Activated CD4-positive, alpha-beta T cell treated with anti-CD3 and anti-CD28 coated beads for 24 hours (primary cell): ENCODE measurements at places on chromosomes 1 and 21.

DNA sequence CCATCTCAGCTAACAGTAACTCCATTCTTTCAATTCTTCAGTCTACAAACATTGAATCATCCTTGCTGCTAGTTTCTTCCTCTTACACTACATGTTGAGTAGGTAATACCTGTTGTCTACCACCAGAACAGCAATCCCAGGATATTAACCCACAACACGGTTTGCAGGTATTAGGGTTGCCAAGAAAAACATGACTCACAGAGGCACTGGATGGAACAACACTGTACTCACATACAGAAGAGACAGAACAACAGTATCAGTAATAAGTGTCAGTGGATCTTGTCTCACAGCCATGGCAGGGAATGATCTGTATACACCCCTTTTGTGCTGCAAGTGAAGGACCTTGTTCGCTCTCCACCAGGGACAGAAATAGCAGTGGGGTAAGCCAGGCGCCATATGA, 212.1 kb downstream of the GPR52 start:
- DNase-seq, result no peak

DNA sequence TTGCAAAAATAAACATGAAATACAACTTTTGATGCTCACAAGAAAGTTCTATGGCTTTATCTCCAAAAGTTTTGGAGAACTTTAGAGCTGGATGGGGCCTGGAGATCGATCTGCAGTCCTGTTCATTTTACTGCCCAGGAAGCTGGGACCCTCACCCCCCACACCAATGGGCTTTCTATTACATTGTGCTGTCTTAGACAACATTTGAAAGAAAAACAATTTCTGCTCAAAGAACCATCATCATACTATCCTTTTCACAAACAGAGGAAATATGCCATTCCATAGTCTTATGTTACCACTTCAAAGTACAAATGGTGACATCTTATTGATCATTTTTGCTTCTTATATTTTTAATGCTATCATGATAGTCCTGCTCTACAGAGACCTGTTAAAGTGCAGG, 2.0 kb upstream of the HNRNPU start:
- DNase-seq, result no peak

- no peak for DNase-seq
Measured at GRCh38 chr1:11594222-11594621, 60.0 kb downstream of the FBXO2 start.

DNA sequence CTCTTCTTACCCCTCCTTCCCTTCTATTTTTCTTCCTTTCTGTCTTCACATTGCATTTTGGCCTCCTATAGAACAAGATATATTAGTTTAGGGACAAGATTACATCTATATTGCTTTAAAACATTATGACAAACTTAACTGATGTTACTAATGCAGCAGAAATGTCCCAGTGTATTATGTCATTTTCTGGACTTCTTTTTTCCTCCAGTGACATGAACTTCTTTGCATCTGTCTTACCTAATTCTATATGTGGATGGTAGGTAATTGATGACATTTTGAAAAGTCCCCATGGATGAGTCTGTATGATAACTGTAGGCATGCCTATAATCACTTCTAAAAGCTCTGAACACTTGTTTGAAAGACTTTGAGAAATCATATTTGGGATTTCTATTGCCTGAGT, 89.5 kb downstream of the FNBP1L start:
- DNase-seq, result no peak

GRCh38 chr1:155061381-155062150, 2.0 kb upstream of the EFNA4 start:
- DNase-seq, result peak; percentile 98

DNA sequence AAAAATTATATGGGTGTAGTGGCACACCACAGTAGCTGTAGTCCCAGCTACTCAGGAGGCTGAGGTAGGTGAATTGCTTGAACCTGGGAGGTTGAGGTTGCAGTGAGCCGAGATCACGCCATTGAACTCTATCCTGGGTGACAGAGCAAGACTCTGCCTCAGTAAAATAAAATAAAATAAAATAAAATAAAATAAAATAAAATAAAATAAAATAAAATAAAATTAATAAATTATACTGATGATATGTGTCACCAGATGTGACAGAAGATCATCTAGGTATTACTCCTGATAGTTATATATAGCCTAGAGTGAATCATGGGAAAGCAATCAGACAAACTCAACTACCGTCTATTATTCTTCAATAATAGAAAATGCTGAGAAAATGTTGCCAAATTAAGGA, 972.5 kb downstream of the MRPL39 start:
- DNase-seq, result no peak

DNA sequence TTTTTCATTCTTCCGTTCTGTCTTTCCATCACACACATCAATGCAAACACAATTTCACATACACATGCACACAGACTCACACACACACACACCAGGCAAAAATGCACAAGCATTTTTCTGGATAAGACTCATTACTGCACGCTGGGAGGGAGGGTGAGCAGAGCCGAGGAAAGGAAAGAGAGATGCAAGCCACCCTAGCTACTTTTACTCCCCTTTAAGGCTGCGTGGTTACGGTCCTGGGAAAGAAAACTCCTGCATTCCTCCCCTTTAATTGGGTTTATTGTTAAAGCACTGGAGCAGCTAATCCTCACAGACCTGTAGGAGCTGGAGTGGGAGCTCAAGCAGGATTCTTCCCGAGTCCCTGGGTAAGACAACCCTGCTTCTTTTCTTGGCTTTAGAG, at the start of gene CAMK1G:
Gene CAMK1G (plus strand): TSS at position 307 of the 400 bp plus-strand sequence. CDS start 11,270 bp downstream, outside the sequence.
- DNase-seq, result no peak

DNA sequence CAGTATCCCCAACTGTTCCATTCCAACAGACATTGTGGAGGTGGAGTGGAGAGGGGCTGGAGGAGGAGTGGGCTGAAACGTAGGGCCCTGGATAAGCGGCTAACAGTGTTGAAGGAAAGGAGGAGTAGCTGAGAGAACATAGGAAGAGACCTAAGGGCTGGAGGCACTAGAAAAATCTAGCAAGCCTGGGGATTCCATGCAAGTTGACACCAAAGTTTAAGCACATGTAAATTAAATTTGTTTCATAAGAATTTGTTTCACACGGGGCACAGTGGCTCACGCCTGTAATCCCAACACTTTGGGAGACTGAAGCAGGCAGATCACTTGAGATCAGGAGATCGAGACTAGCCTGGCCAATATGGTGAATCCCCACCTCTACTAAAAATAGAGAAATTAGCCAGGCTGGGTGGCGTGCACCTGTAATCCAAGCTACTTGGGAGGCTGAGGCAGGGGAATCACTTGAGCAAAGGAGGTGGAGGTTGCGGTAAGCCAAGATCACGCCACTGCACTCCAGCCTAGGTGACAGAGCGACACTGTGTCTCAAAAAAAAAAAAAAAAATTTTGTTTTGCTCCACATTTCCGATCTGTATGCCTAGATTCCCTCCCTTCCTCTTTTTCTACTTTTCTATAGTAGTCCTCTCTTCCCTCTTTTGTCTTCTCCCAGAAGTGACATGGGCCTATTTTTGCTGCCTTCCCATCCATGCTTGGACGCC, 530 bp upstream of the CD244 start:
- DNase-seq, result no peak

DNA sequence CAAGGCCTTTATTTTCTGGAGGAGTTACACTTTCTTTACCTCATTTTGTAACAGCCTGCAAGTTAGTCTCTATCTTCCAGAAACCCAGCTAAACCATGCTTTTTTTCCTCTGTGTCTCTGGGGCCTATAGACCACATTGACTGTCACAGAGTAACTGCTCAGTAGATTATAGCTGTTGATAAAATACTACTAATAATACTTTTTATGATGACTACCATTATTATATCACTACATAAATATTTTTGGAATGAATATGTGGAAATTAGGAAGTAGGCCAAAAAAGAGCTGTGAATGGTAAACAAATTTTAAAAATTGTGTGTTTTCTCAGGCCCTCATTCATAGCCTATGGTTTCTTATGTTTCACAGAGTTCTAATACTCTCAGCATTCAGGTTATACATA, 233.1 kb upstream of the USP24 start:
- no peak for DNase-seq

- no peak for DNase-seq
Measured at GRCh38 chr1:205142102-205142469, 20.3 kb upstream of the RBBP5 start.

GRCh38 chr1:225651376-225651871, 1.5 kb downstream of the ENAH start:
- DNase-seq, result no peak

DNA sequence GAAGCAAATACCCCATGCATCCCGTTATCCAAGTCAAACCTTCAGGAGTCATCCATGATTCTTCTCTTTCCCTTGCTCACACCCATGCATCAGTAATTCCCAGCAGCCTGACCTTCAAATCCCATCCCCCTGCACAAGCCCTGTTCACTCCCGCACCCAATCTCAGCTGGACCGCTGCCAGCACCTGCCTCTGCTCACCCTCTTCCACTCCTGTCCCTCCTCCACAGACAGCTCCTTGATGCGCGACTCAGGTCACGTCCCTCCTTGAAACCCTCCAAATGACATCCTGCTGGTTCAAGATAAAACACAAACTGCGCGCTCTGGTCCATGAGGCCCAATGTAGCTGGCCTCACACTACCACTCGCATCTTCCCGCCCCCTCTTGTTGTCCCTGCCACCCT, 43.4 kb upstream of the MPZL1 start:
- no peak for DNase-seq

DNA sequence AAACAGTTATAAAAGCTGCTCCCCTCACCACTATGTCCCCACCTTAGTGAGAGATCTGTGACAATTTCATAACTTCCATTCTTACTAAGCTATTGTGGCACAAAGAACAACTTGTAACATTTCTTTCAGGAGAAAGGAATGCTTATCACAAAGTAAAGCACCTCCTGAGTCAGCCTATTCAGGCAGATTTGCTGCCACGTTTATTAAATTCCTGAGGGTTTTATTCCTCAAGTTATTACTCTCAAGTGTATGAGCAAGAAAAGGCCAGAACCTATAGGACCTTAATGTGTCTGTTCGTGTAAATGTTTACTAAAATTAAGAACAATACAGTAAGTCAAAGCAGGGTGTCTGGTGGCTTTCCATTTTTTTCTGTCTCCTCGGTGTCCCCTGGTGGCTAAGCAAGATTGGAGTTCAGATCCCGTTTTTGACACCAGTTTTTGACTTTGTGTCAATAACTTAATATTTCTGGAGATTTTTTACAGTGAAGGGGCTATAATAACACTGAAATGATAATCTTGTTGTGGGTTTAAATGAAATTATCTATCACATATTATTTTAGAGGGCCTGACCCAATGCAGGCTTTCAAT, 1539.6 kb downstream of the BRINP3 start:
- no peak for DNase-seq

DNA sequence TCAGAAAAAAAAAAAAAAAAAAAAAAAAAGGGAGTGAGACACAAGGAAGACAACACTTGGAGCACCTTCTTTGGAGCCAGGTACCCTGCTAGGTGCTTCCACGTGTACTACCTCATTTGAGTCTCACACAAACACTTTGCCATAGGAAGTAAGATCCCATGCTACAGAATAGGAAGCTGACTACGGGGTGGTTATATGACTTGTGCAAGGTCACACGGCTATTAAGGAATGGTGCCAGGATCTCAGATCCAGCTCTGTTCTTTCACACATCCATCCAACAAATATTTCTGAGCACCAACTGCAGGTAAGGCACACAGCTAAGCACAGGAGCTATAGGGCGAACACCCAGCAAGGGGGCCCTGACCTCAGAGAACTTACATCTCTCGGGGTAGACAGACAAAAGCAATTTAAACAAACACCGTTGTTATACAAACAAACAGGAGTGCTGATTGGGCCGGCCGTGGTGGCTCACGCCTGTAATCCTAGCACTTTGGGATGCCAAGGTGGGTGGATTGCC, 22.4 kb downstream of the PTAFR start:
- DNase-seq, result no peak

DNA sequence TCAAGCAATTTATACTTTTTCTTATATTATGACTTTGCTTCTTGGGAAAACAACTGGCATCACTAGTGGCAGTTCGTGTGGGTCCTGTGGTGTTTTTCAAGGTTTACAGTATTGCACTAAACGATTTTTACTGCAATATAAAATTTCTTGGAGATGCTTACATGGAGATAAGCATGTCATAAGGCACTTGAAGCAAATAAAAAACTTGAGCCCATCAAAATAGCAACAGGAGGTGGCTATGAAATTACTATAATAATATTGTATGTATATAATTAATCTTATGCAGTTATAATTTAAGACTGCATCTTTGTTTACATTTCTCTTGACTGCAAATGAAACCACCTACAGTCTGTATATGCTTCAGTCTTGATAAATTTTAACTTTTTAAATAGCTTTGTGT, 29.3 kb upstream of the CHAF1B start:
- no peak for DNase-seq

- no peak for DNase-seq
Measured at GRCh38 chr1:156697481-156697880, 7.9 kb downstream of the CRABP2 start.

DNA sequence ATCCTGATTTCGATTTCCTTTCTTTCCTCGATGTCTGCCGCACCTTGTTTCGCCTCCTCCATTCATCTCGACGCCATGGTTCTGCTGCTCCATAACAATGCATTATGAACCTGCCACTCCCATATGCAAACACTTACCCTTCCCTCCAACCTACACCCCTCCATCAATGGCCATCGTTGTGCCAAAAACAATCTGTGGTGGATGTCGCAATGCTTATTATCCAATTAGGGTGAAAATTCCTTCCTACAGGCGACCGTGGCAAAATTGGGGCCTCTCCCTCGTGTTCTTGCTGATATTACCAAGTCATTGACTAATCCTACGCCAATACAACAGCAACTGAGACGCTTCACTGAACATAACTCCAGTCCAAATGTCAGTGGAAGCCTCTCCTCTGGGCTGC, 40.3 kb downstream of the CLEC20A start:
- DNase-seq, result no peak

DNA sequence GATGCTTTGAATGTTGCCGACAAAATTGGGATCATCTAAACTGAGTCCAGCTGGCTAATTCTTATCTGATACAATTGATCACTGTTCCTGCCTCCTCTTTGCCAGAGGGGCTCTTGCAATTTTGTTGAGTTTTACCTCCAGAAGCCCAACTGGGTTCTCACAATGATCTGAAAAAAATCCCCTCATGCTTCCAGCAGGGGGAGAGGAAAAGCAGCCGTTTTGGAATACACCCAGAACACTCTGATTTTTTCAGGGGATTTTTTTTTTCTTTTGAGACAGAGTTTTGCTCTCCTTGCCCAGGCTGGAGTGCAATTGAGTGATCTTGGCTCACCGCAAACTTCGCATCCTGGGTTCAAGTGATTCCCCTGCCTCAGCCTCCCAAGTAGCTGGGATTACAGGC, 13.9 kb upstream of the RERE start:
- no peak for DNase-seq

GRCh38 chr1:56866656-56867055, 12.1 kb downstream of the C8A start:
- DNase-seq, result no peak
